ENCODE measurements at places on chromosomes 3 and 15.
A peak's percentile ranks its signal among the peaks of the same experiment; 100 is the strongest.

GRCh38 chr3:71429597-71429988, 153.9 kb downstream of the FOXP1 start:
- DNase-seq, result no peak

DNA sequence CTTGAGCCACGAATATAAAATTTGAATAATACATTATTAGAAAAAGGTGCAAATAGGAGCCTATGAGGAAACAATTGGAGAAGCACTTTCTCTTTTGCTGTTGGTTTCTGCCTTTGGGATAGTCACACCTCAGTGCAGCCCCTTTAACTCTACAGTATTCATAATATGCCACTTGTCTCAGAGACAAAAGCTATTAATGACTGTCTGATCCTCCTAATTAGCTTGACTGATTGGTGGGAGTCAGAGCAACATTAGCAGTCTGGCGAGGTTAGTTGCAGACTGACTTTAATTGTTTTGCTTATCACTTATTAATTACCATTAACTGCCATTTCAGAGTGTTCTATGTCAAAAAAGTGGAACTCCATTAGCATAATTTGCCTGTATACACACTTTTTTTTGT, 225.0 kb upstream of the ARHGEF26 start:
- DNase-seq, result no peak

DNA sequence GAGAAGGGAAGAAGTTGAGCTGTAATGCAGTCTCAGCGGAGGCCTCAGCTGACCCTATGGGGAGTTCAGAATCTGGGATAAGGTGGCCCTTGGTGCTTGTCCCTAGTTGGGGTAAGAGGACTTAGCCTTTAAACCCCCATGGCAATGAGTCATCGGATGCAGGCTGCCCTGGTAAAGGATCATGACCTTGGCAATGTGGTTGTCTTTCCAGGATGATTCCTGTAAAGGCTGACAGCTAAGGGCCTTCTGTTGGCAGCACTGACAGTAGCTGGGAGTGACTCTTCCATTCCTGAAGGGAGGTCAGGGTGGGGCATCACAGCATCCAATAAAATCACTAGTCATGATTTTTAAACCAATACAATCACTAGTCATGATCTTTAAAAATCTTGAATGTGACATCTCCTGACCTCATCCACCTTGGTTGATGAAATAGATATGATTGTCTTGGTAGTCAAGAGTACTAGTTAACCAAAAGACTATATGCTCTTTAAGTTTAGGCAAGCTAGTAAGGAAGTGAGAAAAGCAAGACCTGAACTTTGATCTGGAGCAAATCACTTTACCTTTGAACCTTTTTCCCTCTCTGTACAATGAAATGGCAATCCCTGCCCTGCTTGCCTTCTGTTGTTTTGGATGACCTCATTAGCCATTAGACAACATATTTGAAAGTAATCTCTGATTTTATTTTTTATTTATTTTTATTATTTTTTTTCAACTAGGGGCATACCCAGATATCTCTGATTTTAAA, 71.3 kb upstream of the CACNA1D start:
- DNase-seq, result no peak

- DNase-seq, result no peak
Observed at GRCh38 chr3:172061724-172062184, 22.4 kb downstream of the FNDC3B start.

DNA sequence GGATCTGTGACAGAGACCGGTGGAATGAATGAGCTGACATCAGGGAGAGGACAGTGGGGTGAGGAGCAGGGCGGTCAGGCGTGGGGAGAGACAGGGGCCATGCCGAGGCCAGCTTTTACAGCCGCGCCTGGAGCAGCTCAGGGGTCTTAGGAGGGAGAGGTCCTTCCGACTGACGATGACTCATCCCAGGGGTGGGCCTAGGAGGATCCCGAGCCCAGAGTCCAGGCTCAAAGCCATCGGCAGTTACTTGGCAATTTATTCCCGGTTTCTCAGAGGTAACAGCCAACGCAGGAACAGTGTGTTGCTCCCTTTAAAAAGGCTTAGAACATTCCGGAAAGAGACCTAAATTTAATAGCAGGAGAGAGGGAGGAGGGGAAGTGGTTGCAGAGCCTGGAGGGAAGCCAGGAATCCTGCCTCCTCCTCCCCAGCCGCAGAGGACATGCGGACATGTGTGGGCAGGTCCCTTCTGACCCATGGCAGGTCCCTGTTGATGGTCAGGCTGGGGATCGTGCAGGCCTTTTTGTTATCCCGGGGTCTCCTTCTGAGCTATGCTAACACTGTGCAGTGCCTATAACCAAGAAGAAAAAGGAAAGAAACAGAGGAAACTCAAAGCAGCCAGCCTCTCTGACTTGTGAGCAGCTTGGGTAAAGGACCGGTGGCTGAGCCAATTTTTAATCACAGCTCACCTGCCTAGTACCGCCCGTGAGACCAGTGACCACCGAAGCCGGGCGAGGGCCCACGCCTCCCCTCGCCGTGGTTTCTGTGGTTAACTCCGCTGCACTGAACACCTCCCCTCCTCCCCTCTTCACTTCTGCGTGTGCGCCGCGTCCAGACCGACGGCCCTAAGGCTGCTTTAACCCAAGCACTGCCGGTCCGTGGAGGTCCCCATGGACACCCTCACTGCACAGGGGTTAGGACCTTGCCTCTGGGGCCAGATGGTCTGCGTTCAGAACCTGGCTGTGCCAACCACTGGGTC, 392.4 kb upstream of the PROK2 start:
- peak; percentile 52 for DNase-seq

- DNase-seq, result peak; percentile 55
Observed at GRCh38 chr3:123027292-123028232, at the start of gene SEMA5B. TSS of gene SEMA5B (minus strand) at chr3:123027763. CDS start at chr3:122961263, 66,500 bp downstream.

DNA sequence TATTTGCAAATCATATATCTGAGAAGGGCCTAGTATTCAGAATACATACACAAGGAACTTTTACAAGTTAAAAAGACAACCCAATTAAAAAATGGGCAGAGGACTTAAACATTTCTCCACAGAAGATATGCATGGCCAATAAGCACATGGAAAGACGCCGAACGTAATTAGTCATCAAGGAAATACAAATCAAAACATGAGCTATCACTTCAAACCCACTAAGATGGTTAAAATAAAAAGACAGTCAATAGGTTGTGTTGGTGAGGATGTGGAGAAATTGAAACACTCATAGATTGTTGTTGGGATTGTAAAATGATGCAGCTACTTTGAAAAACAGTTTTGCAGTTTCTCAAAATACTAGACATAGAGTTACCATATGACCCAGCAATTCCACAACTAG, 61.2 kb upstream of the NEO1 start:
- no peak for DNase-seq

GRCh38 chr3:55036883-55037577, 109.2 kb upstream of the LRTM1 start:
- no peak for DNase-seq

DNA sequence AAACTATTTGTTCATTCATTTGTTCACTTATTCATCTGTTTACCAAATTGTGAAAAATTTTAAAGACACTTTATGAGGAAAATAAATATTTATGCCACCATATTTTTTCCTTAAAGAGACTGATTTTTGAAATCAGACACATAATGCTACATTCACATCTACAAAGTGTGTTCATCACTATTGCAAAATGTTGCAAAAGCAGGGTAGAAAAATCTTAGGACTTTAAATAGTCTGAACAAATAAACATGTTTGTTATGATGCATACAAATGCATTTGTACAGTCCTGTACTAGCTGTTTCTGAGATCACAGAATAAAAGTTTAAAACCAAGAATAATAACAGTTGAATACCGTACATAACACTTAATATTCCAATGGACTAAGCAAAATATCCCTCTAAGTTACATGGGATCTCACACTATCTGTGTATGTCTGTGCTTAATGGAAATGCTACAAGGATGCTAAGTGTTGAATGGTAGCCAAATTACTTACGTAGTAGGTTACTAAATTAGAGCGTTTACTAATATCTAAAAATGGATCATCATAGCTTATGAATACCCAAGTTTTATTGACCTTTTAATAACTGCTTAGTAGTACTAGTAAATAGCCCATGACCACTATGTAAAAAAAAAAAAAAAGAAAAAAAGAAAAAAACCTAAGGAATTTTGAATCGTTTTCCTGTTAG, 25.1 kb downstream of the ATP11B start:
- no peak for DNase-seq

DNA sequence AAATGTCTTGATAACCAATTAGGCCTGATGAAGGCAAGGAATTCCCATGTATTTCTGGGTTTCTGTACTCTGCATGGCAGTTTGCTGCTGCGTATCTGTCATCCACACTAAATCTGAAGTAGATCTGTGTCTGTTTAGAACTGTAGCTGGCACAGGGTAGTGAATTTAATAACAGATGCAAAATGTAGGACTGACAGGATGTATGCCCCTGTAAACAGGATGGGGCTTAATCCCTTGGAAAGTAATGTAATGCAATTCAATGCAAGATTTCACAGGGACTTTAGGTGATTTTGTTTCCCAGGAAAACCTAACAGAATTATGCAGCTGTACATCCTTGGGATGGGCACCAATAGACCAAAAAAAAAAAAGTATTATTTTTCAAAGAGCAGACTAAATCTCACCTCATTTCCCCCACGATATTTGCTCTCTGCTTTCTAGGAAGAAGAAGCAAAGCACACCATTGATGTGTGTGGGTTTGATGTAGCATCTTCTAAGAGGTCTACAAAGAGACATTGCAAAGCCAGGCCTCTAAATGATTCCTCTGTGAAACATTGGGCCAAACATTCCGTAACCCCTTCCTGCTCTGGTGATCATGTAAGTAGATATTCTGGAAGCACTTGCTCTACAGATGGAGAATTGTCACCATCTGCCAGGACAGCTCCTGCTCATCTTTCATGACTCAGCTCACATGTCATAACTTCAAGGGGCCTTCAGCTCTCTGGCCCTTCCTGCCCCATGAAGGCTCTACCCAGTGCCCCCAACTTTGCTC, 464.3 kb upstream of the RGMA start:
- no peak for DNase-seq

DNA sequence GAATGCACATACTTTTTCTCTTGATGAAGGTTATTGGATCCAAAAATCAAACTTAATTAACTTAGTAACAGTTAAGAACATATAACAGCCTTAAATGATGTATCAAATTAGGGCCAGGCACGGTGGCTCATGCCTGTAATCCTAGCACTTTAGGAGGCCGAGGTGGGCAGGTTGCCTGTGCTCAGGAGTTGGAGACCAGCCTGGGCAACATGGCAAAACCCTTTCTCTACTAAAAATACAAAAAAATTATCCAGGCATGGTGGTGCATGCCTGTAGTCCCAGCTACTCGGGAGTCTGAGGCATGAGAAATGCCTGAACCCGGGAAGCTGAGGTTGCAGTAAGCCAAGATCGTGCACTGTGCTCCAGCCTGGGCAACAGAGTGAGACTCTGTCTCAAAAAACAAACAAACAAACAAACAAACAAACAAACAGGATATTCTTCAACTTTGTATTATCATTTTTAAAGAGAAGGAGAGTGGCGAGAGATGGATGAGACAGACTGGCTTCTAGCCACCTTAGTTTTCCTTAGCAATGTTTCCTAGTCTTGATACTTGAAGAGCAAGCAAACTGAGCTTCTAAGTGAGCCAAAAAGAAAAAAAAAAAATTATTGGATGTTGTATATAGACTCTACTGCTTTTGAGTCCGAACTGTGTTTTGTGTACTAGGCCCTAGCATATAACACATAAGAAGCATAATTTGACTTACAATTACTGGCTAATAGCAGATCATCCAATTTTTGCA, 13.8 kb downstream of the SPRED1 start:
- no peak for DNase-seq

DNA sequence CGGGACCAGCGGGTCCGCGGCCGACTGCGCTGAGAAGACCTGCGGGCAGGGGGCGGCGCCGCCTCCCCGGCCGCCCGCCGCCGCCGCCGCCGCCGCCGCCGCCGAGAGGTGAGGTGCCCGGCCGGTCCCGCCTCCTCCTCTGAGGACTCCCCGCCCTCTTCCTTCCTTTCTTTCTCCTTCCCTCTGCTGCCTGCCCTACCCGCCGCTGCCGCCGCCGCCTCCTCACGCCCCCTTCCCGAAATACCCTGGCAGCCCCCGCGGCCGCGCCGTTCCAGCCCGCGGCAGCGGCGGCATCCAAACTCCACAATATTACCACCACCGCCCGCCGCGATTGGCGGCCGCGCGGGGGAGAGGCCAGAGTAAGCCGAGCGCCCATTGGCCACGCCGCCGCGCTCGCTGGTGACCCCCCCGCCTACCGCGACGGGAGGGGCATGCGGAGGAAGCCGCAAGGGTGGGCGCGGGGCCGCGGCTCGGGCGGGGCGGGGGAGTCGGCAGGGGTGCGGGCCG, 61.8 kb upstream of the ANKRD28 start:
- peak; percentile 82 for DNase-seq

- DNase-seq, result no peak
Observed at GRCh38 chr3:72101494-72101893, 316.5 kb upstream of the PROK2 start.

DNA sequence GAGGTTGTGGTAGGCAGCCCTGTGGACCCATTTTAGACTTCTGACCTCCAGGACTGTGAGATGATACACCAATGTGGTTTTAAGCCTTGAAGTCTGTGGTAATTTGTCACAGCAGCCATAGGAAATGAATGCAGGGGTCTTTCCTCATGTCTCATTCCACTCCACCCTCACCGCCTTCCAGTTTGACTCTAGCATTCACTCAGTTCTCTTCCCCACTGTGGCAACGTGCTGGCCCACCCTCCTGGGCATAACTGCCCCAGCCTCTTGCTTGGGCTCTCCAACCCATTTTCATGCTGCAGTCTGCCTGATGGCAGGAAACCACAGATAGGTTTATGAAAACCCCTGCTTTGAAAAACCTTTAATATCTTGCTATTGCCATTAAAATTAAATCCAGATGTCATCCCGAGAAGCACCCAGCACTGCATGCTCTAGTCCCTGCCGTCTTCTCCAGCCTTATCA, 7.3 kb upstream of the TRNT1 start:
- DNase-seq, result no peak

GRCh38 chr15:100207053-100207452, 134.7 kb downstream of the ADAMTS17 start:
- DNase-seq, result no peak

DNA sequence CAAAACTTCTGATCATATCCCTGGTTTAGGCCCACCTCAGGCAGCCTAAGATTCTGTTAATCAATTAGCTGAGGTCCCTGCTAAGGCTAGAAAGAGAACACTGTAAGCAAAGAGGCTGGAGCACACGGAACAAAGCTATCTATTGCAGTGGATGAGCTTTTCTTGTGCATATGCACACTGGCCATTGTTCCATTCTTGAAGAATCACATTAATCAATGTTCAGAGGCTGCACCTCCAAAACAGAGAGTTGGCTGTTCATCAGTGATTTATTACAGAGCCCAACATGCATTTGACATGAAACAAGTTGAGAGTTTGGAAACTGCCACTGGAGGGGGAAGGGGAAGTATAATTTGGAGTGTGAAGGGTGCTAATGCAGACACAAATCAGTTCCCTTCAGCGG, 873.0 kb downstream of the ROBO1 start:
- DNase-seq, result no peak
